ENCODE measurements at places on chromosomes 1 and 21. TPM values are rescaled to one million over a fixed set of nuclear protein-coding genes. Genes with fewer than 3 reads are reported as not detected.

The RAB3B gene
- total RNA-seq, result 0.08 TPM

The OR2L5 gene
- not detected for total RNA-seq

The SLFNL1 gene
- total RNA-seq, result 0.33 TPM

The FGR gene
- not detected for total RNA-seq

The LRRC47 gene
- 33.5 TPM for total RNA-seq
